ENCODE measurements at places on chromosomes 16 and 17.

DNA sequence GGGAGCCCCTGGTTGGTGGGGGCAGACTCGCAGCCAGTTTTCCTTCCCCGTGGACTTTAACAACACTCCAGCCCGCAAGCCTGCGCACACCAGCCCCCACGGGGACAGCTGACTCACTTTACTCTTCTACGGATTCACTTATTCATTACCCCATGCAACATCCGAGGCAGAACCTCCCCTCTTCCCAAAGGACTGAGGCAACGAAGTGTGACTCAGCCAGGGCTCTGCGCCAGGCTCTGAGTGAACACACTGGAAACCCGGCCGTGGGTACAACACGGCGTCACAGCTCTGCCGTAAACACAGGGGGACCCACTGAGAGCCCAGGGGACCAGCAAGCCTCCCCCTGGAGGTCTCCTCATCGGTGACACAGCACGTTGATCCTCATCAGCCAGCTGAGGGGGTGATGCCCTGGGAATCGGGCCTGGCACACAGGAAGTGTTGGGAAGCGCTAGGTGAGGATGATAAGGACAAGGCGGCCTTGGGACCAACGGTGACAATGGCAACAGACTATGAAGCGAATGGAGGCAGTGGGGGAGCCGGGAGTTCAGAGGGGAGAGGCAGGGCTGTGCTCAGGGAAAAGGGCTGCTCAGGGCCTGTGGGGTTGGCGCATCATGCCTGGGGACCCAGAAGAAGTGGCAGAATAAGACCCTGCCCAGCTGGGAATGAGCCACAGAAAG lies 14.6 kb downstream of the COTL1 start:
- DNase-seq, result no peak

- no peak for DNase-seq
These were observed 2020.9 kb downstream of the TP53TG3F start for GRCh38 chr16:35480361-35480760.

GRCh38 chr16:86608301-86608747 lies 30.0 kb downstream of the FOXL1 start:
- no peak for DNase-seq

GRCh38 chr16:55640701-55641327 lies 15.0 kb upstream of the SLC6A2 start:
- no peak for DNase-seq

GRCh38 chr17:37532756-37533155 lies 43.1 kb downstream of the DUSP14 start:
- no peak for DNase-seq

- peak; percentile 90 for DNase-seq
These were observed 36.4 kb upstream of the TMEM97 start for GRCh38 chr17:28282596-28282995.

DNA sequence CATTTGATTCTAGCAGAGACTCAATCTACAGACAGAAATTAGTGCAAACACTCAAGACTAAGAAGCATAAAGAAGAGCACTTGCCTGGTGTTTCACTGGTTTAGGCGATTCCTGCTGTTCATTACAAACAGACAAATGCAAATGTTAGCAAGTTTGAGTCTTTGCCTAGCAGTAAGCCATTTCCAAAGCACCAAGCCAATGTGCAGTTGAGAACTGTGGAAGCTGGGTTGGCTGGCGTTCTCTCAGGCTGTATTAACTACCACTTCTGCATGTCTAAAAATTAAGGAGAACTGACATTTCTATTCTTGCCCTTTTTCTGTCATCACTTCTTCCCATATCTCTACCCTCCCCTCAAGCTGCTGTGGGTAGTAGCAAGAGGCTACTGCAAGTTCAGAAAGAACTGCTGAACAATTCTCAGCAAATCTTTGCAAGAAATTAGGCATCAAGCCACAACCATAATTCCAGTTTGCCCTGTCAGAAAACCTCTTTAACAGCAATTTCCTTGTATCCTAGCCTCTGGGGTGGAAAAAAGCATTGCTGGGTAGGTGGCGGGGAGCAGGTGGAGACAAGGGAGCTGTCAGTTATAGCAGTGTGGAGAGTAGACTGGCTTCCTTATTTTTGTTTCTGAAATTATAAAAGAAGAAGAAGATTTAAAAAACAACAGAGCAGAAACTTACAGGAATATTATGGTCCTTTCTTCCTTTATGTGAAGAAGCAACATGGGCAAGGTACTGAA lies 53.8 kb downstream of the MYH10 start:
- no peak for DNase-seq

- DNase-seq, result no peak
These were observed 204.5 kb upstream of the ASIC2 start for GRCh38 chr17:33497623-33498022.

GRCh38 chr17:19539040-19539399 lies 5.4 kb downstream of the SLC47A1 start:
- DNase-seq, result no peak

- no peak for DNase-seq
These were observed 121.5 kb downstream of the KATNIP start for GRCh38 chr16:27671410-27671809.

DNA sequence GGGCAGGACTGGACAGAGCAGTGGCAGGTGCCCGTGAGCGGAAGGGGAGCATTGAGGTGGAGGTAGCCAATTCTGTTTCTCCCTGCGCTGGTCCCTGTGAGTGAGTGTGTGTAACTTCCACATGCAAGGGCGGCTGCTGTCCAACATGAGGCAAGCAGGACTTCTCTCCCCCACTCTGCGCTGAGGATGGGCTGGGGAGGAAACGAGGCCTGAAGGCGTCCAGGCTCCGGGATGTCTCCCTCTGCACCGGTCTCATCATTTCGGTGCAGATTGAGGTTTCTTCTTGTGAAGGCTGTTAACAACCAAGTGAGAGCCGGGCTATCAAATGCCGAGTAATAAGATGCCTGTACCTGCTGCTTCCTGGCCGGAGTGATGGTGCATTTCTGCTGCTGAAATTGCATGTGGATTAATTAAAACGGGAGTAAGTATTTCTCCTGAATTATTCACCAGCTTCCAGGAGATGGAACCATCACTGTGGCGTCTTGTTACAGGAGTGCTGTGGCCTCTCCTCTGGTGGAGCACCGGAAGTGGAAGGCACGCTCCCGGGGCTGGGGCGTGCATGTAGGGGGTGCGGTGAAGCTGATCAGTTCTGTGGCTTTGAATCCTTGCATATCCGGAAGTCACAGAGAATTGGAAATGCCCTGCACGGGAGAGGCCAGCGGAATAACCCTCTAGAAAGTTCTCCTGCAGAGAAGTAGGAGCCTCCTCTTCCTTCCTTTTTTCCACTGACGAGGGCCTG lies 41.7 kb upstream of the MGAT5B start:
- DNase-seq, result no peak

GRCh38 chr16:55647798-55648197 lies 8.0 kb upstream of the SLC6A2 start:
- DNase-seq, result no peak

GRCh38 chr16:1072526-1073261 lies at the start of gene SSTR5:
Gene SSTR5 (plus strand): TSS chr16:1072747. CDS start chr16:1078869, 6,122 bp downstream.
- DNase-seq, result no peak

DNA sequence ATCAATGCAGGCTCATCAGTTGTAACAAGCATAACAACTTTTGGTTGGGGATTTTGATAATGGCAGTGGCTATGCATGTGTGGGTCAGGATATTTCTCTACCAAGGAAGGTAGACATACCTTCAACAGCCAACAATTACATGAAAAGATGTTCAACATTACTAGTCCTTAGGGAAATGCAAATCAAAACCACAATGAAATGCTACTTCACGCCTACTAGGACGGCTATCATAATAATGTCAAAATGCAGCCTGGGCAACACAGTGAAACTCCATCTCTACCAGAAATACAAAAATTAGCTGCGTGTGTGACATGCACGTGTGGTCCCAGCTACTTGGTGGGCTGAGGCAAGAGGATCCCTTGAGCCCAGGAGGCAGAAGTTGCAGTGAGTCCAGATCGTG lies 7.3 kb upstream of the SLC5A10 start:
- DNase-seq, result no peak

DNA sequence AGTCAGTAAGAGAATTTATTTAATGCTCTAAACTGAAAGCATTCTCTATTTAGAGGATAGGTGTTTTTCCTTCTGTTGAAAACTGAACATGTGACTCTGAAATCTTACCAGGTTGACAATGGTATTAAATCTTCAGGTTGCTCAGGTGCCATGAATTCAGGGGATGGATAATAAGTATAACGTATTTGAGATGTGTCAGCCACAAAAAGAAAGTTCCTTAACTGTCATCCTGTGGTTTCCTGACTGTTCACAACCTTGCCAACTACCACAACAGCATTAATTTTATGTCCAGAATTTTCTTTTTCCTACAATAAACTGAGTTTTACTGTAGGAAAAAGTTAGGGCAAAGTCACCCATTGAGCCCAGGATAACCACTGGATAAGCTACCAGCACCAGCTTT lies 243.3 kb upstream of the PSMD7 start:
- no peak for DNase-seq

DNA sequence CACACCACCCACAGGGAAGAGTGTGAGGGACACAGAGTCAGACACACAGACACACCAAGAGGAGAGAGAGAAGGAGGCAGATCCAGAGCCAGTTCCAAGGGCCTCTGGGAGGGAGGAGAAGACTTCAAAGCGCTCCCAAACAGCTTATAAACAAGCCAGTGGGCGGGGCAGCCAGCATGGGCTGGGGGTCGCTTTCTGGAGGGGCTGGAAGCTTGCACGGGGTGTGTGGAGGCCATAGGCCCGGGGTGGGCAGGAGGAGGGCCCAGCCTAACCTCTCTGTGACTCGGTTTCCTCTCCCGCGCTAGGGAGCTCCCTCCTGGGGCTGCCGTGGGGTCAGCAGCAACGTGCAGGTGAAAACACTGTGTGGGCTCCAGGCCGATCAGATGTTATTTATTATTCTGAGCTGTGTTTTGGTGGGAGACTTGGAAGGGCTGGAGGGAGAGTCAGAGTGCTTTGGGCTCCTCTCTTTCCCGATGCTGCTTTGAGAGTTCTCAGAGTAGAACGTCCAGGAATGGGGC lies 2.5 kb upstream of the WFIKKN2 start:
- DNase-seq, result no peak

DNA sequence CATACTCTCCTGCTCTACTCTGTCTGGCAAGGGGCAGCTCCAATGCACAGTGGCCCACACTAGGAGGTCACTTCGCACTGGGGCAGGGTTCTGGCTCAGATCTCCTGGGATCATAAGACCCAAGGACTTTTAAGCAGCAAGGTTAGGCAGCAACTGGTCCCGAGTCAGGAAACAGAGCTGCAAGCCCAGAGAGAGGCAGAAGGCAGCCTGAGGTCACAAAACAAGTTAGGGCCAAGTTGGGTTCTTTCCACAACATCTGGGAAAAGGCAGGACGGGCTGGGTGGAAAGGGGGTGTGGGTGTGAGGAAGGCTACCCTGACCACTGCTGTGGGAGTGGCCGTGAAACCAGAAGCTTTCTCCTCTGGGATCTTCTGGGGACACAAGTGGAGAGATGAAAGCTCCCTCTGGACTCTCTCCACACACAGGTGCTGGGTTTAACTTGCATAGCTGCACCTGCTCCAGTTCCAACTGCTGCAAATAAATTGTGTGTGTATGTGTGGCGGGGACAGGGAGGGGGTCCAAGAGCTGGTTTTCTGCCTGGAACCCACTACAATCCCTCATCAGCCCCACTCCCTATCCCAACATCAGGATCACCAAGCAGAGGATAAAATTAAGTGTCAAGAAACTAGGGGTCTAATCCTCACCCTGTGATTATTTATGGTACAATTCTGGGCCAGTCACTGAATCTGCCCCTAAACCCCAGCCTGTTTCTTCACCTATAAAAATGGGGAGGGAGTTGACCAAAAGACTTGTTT lies 8.0 kb upstream of the TSPOAP1 start:
- DNase-seq, result no peak

GRCh38 chr16:12252616-12253015 lies 276.1 kb downstream of the SNX29 start:
- peak; percentile 93 for DNase-seq

DNA sequence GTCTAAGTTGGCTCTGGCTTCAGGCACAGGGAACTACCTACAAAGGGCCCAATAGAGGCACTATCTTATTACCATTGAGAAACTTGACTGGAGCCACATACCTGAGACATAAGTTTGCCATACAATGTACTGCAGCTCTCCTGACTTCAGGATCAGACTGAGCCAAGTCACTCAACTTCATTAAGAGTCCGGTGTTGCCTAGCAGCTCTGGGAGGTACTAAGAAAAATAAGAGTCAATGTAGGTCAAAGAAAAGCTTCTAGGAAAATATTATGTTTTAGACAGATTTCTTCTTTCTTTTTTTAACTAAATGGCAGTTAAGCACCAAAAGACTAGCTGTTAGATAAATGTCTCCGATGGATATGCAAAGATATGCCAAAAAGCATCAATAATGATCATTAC lies 5.7 kb downstream of the HEATR6 start:
- no peak for DNase-seq

GRCh38 chr17:57125866-57126265 lies 40.8 kb downstream of the AKAP1 start:
- DNase-seq, result no peak

DNA sequence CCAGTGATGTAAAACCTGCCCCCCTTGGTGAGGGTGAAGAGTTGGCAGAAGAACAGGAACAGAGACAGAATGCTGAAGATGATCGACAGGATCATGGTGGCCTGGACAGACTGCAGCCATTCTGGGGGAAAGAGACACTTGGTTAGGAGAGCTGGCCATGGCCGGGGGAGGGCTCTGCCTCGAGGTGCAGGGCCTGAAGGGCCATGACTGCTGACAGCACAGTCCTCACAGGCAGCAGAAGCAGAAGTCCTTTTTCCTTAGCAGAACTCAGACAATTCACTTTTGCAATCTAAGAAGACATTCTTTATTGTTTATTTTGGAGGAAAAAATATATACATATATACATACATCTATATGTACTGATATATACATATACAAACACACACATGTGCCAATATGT lies 25.6 kb downstream of the PMP22 start:
- DNase-seq, result no peak
